Anterior cingulate cortex (tissue), 58 donors: ENCODE measurements at places on chromosomes 11 and 22.

- DNase-seq, result no peak
Observed at GRCh38 chr11:118911880-118912741, 13.6 kb downstream of the BCL9L start.

DNA sequence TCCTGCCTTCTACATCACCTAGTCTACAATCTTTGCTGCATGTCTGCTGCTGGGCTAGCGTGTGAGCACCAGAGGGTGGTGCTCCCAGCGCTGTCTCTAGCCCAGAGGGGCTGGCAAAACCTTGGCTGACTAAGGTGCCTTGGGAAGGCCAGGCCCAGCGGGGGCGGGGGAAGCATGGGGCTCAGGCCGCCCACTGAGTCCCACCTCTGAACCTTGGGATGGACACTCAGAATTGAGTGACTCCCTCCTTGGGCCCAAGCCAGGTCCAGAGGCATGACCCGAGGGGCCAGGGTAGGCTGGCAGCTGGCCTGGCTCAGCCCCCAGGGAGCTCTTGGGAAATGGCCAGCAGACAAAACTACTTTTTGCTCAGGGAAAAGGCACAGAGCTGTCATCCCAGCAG, 7.6 kb upstream of the GAL3ST1 start:
- DNase-seq, result no peak

DNA sequence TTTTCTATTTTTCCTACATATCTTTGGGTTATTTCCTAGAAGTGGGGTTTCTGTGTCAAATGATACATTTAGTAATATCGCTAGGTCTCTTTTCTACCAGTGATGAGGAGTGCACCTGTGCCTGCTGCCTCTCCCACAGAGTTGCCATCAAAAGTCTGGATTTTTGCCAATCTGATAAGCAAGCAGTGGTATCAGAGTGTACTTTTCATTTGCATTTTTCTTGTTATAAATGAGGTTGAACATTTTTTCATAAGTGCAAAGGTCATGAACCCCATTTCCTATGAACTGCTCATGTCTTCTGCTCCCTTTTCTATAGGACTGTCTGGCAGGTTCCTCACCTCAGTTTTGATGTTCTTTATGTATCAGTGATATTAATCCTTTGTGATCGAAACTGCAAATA, 1.7 kb downstream of the TRPM5 start:
- no peak for DNase-seq

DNA sequence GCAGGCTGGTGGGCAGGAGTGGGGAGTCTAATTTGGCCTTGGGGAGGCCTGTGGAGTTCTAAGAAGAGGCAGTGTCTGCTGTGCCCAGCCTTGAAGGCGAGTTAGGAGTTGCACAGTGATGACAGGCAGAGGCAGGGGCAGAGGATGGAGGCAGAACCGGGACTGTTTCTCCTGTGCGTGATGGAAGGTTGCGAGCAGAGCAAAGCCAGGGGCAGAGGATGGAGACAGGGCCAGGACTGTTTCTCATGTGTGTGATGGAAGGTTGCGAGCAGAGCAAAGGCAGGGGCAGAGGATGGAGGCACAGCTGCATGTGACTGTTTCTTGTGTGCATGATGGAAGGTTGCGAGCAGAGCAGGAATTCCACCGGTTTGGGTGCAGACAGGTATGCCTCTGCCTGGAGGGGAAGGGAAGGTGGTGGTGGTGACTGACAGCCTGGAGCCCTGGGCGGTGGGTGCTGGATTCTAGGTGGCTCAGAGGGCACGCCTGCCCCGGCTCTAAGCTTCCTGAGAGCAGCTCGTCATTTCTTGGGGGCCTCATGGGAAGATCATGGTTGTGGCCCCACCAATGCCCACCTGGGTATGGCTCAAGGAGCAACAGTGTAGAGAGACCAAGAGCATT, 8.7 kb downstream of the B4GALNT4 start:
- no peak for DNase-seq

GRCh38 chr22:44354288-44354687, 41.5 kb upstream of the SHISAL1 start:
- DNase-seq, result no peak

DNA sequence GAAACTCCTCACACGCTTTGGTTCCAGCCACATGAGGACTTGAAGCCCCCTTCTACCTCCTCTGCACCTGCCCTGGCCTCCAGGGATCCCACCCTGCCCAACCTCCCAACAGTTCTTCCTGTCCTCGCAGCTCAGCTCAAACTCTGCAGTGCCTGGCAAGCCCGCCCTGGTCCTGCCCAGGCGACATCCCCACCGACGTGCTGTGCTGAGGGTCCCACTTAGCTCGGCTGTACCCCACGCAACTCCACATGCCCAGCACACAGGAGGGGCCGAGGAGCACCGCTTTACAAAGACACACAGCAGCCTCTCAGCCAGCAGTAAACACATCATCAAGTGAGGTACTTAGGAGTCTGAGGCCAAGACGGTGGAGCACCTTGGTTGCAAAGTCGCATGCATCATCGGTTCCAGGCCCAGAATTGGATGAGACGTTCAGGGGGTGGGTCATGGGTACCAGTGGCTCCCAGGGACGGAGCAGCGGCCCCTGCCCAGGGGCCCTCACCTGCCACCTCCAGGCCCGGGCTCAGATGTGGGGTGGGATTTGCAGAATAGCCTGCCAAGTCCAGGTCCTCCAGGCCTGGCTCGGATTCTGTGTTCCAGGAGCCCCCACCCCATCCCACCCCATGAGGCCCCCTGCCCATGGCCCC, 72.6 kb downstream of the CELSR1 start:
- DNase-seq, result no peak

- no peak for DNase-seq
Observed at GRCh38 chr11:5467527-5467926, 18.4 kb downstream of the OR51I2 start.

DNA sequence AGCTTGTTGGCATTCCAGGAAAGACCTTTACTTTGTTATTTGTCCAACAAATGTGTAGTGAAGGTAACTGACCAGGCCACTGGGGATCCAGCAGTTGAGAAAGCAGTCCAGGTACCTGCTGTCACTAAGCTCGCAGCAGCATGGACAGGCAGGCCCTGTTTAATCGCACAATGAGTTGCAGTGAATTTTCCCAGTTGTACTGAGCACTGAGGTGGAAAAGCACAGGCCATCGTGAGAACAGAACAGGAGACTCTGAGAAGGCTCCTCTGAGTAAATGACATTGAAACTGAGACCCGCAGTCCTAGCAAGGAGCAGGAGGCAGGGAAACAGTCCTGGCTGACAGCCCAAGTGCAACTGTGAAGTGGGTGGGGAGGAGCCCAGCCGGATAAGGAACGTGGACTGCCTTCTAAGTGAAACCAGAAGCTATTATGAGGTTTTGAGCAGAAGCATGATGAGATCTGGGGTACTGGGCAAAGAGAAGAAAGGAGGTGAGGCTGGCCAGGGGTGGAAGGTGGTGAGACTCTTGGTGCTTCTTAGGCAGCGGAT, 39.8 kb upstream of the CDON start:
- no peak for DNase-seq

GRCh38 chr22:19876941-19877625, 22.4 kb upstream of the GNB1L start:
- DNase-seq, result no peak

- DNase-seq, result no peak
Observed at GRCh38 chr11:11444804-11445131, 91.7 kb upstream of the CSNK2A3 start.

DNA sequence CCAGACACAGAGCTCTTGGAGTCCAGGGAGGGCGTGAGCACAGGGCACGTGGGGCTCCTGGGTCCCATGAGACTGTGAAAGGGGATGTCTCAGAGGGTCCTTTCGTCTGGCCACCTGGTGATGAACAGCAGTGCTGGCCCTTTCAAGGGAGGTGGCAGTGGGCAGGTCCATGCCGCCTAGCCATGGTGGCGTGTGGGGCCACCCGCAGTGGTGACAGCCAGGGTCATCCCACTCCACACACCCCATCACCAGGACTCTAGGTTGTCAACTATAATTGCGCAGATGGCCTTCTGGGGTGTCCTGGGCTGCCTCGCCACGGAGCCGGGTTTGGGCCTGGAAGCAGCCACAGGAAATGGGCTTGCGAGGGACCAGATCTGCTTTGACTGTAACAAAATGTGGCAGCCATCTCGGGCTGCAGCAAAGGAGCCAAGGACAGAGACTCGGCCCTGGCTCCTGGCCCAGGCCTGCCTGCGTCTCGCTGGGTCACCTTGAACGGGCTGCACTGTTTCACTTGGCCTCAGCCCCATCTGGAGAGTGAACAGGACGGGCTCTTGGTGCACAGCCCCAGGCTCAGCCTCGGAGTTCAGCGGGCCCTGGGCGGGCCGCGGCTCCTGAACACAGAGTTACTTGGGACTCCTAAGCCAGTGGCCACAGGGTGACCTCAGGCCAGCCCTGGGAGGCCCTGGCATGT, 1350.5 kb downstream of the BRD1 start:
- no peak for DNase-seq

DNA sequence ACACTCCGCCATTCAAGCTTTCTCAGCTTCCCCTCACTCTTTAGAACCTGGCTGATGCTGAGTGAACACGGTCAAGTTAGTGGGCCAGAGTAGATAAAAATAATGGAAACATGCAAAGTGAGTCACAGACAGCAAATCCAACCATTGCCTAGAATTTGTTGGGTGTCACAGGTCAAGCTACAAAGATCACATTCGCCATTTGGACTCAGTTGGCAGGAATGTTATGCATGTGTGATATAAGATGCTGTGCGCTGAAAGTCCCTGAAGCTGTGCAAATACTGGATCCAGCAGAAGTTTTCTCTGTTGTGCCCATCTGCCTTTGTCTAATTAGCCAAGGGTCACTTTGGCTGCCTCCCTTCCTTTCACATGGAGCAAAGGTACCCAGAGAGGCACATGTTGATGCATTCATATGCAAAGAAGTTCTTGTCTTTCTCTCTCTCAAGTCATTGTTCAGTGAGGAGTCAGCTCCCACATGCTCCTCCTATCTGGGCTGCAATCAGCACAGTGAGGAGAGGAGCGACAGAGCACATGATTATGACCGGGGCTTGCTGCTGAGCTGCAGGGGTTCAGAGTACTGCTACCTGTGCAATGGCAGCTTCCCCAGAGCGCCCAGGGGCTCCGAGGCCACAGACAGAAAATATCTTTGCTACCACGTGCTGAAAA, 39.7 kb downstream of the FLI1 start:
- no peak for DNase-seq

DNA sequence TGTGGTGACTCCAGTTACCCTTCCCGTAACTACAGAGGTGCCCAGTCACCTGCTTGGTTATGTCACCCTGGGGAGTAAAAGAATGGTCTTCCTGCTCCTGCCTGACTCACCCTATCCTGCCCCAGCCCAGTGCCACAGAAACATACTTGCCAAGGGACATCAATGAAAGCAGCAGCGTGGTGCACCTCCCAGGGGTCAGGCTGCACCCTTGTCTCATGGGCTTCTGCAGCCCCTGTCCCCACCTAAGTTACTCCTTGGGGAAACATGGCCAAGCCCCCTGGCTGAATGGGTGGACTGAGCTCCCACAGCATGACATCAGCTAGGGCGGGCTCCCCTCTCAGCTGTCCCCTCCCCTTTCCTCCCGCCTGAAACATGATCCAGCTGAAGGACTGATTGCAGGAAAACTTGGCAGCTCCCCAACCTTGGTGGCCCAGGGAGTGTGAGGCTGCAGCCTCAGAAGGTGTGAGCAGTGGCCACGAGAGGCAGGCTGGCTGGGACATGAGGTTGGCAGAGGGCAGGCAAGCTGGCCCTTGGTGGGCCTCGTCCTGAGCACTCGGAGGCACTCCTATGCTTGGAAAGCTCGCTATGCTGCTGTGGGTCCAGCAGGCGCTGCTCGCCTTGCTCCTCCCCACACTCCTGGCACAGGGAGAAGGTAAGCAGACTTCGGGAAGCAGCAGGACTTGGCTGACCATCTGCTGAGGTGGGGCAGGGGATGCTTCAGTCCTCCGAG, at the start of gene HTR3A:
Gene HTR3A, plus strand, starts transcription at position 368 of the 730 bp plus-strand sequence. Its CDS starts 218 bp downstream, at position 586.
- DNase-seq, result no peak

DNA sequence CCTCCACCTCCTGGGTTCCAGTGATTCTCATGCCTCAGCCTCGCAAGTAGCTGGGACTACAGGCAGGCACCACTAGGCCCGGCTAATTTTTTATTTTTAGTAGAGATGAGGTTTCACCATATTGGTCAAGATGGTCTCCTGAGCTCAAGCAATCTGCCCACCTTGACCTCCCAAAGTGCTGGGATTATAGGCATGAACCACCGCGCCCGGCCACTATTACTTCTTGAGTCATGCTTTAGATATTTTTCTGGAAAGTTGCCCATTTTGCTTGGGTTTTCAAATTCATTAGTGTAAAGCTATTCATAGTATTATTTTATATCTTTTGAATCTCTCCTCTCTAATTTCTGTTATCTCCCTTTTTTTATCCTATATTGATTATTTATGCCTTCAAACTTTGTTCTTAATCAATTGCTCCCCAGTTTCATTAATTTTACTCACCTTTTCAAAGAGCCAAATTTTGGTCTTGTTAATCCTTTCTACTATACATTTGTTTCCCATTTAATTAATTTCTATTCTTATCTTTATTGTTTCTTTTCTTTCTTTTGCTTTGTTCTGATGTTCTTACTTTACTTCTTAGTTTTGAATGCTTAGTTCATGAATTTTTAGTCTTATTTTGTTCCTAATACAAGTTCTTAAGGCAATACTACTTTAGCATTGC, 10.3 kb upstream of the RAC2 start:
- DNase-seq, result no peak

GRCh38 chr11:59172345-59173079, 580 bp downstream of the DTX4 start:
- DNase-seq, result no peak

DNA sequence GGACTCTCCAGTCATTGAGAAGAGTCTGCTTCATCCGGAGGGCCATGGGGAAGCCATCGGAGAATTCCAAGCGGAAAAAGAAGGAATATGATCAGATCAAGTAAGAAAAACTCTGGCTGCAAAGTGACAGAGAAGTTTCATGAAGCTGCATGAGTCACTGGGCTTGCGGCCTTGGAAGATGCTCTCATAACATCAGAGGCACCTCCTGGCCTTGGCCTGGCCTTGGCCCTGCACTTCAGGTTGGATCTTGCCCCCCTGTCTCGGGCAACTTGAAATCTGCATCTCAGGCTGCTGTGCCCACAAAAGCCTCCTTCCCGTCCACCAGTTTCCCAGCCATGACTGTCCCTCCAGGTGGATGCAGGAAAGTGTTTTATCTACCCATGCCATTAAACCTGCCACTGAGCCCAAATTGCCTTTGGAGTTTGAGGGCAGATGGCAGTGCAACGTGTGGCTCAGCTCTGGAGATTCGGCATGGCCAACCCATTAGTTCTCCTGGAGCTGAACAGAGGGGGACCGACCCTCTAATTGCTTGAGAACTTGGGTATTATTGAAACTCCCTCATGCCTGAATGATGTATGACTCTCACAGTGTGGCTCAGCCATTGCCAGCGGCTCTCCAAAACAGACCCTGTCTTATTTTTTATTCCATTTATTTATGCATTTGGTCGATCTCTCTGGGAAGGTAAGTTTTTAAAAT, 66.7 kb downstream of the SEZ6L start:
- no peak for DNase-seq
